Stimulated activated CD4-positive, alpha-beta T cell treated with anti-CD3 and anti-CD28 coated beads, Interleukin-12 subunit alpha, Interleukin-12 subunit beta, amount 100 ng/mL, for 24 hours (primary cell): ENCODE measurements at places on chromosomes 12 and 14.

- no peak for DNase-seq
Measured at GRCh38 chr14:99131632-99132271, 140.2 kb downstream of the BCL11B start.

- no peak for DNase-seq
Measured at GRCh38 chr14:36818794-36819384, 157.2 kb downstream of the PAX9 start.

DNA sequence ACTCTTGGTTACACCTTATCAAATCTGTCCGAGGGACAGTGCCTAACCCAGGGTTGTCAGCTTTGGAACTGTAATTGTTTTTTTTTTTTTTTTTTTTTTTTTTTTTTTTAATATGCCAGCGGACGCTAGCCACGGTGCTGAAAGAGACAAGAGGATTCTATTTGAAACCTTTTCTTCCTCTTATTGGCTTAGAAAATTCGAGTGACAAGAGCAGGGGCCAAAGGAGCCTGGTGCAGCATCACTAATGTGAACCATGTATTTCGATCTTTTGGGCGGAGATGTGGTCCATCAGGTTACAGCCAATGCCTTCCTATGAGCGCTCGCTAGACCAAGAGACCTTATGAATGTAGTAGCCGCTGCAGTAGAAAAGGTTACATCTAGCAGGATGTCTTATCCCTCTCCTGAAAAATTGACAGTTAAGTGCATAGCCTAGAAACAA, 922 bp downstream of the PTPRR start:
- DNase-seq, result no peak

GRCh38 chr12:84856156-84856900, 56.3 kb downstream of the SLC6A15 start:
- no peak for DNase-seq

DNA sequence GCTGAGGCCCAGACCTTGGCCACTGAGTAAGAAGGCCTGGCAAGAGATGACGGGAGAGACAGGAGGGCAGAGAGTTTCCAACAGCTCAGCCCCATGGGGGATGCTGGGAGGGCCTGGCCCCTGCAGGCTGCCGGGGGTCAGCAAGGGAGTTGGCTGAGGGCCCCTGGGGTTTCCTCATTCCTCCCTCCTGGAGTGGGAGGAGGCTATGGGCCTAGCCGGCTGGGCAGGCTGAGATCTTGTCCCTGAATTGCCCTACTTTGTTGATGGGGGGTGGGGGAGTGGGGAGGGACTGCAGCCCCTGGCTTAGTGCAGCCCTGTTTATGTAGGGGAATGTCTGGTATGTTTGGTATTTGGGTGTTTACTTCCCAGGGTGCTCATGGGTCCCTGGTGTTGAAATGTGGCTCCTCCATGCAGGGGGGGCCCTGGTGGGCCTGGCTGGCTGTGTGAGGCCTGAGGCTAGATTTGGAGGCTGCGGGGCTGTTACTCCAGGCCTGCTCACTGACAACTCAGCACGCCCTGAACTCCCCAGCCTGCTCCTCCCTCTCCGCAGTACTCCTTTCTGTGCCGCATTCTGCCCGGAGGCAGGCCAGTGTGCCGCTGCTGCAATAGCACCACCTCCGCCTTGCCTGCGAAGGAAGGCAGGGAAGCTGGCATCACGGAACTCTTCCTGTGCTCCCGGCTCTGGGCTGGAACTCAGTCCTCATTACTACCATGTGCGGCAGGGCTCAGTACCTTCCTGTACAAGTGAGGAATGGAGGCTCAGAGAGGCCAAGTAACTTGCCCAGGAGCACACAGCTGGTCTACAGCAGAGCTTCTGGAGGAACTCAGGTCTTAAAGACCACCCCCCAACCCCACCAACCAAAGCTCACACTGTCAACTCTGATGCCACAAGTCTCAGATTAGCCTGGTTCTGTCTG, 25.3 kb downstream of the JDP2 start:
- no peak for DNase-seq

GRCh38 chr12:104058802-104059201, 5.5 kb upstream of the HCFC2 start:
- DNase-seq, result no peak
